ENCODE measurements at places on chromosomes 16 and 17.
A peak's percentile ranks its signal among the peaks of the same experiment; 100 is the strongest.

- no peak for DNase-seq
Measured at GRCh38 chr17:76612977-76613851, 27.6 kb upstream of the ST6GALNAC2 start.

- no peak for DNase-seq
Measured at GRCh38 chr16:7436306-7436705, 103.7 kb downstream of the RBFOX1 start.

- DNase-seq = no peak
Measured at GRCh38 chr17:9241774-9242496, 220.6 kb downstream of the NTN1 start.

GRCh38 chr16:81601008-81601428 is 156.4 kb downstream of the CMIP start:
- DNase-seq = no peak

- peak; percentile 47 for DNase-seq
Measured at GRCh38 chr16:12535535-12536411, 267.9 kb downstream of the CPPED1 start.

- DNase-seq = no peak
Measured at GRCh38 chr17:83008526-83008925, 70.9 kb upstream of the METRNL start.

- DNase-seq = no peak
Measured at GRCh38 chr16:46986896-46987295, 13.4 kb upstream of the DNAJA2 start.

- DNase-seq = no peak
Measured at GRCh38 chr16:70724146-70725023, 38.5 kb upstream of the MTSS2 start.

DNA sequence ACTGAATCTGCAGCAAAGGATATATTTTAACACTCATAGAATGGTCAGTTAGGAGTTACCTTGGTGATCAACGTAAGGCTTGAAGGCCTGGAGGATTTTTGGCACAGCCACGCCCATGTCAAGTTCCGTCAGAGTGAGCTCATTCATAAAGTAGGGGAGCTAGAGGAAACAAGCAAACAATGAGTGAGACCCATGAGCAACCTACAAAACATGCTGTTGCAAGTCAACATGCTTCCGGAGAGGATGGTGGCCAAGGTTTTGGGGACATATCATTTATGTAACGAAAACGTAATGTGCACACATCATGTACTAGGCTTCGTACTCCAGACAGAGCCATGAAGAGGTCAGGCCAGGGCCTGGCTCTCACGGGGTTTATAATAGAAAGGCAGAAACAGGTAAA is 41.1 kb upstream of the ERN1 start:
- no peak for DNase-seq

DNA sequence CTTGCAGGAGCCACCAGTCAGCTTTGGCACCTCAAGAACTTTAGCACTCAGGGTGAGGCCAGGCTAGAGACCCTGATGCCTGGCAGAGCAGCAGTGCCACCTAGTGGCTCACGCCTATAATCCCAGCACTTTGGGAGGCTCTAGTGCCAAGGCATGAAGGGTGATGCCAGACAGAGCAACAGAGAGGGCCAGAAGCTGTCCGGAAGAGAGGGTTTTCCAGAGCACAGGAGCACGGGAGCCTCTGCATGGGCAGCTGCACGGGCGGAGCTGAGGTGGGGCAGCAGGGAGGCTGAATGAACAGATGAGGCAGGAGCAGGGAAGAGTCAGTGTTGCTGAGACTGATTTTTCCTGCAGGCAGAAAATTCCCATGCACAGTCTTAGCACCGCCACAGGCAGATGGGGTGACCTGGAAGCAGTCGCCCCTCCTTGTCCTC is 38.9 kb downstream of the MYH3 start:
- peak; percentile 28 for DNase-seq

DNA sequence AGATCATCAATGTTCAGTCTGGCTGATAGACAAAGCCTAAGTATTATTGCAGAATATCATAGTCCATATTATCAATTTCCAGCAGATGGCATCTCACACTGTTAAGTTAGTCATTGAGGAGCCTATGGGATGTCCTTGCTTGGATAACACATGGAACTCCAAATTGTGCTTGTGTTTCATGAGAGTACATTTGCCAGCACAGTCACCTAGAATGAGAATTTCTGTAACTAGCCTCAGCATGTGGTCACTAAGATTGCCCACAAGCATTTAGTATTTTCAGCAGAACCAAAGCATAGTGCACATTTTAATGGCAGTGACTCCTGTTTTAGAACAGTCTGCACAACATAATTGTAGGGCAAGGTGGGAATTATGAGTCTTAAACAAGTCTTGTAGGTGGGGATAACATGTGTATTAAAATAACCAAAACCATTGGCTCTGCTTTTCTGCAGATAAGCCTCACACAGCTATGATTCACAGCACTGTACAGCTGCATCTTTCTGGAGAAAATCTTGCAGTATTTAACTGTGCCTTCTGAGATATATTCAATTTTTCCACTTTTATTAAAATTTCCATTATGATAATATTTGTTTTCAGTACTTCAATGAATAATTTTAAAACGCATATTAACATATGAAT is 882.8 kb upstream of the SOX9 start:
- DNase-seq = no peak

DNA sequence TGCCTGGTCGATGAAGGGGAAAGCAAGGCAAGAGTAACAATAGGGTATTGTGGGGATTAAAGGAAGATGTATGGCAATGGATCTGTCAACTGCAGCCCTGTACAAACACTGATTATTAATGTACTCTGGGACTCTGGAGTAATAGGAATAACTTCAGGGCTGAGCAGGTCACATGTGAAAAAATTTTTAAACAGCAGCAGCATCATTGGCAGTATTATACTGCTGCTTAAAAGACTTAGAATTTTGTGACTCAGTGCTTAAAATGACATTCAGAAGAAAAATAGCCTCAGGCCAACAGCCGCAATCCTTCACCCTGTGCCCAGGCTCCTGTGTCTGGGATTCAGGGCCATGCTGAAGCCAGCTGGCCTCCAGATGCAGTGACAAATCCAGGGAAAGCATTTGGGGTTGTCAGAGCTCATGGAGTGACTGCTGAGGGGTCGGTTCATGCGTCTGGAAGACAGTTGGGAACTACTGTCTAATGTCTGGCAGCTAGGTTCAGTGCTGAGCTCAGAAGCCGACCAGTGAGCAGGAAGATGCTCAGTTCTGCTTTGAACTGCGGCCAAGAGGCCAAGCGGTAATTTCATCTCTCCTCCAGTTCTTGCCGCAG is 22.2 kb downstream of the TEX2 start:
- no peak for DNase-seq

DNA sequence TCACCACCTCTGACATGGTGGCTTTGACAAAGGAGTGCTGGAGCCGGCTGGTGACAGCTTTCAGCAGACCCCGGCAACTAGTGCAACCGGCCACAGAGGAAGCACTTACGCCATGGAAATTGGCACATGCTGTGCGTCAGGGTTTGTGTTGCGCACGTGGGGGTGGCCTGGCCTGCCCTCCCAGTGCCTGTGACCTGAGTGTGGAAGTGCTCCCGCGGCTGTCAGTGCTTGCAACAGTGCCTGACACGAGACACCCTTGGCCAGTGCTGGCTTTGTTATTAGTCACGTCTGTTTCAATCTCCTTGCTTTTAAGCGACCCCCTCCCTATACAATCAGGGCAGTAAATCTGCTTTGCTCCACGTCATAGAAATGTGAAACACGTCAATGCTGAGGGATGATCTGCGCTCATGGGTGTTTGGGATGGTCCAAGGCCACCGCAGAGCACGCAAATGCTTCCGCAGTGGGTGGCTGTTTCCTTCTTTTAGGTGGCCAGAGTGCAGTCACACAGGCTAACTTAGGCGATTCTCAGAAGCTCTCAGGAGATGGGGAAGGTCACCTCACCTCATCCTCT is 64.3 kb downstream of the PGS1 start:
- DNase-seq = no peak

- DNase-seq = no peak
Measured at GRCh38 chr17:39916918-39917317, 1.5 kb downstream of the GSDMB start.

- no peak for DNase-seq
Measured at GRCh38 chr17:14744761-14745473, 444.0 kb downstream of the HS3ST3B1 start.

DNA sequence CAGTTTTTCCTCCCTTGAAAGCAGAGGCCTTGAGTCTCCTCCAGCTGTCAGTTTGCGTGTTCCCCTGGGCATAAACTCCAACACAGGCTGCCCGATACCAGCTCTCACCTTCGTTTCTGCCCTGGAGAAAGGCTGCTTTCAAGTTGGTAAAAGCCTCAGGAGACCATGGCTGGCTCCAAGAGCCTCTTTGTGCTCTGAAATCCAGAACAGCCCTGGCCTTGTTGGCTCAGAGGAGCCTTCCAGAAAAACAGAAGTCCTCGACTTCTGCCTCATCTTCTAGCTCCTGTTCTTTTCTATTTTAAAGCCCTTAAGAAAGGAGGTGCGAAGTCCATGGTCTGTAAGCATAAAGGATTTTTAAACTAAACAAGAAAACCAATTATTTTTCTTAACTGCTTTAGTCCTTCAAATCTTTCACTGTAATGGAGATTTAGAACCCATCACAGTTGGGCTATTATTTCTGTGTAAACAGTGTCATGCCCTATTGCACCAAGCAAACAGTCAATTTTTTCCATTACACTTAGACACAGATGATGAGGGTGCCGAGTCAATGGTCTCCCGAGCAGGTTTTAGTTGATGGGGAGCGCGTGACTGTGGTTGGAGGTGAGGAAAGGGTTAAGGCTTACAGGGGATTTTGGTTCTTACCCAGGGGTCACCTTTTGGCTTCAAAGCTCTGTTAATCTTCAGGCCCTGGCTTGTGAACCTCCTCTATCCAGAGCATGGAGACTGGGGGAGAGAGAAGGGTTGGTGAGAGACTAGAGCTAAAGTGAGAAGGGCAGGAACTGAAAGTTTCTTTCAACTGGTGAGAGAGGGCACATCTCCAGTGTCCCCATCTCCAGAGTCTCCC is 212.8 kb downstream of the MSI2 start:
- no peak for DNase-seq

- no peak for DNase-seq
Measured at GRCh38 chr16:85891033-85891775, 7.8 kb upstream of the IRF8 start.

- peak; percentile 72 for DNase-seq
Measured at GRCh38 chr16:88442727-88443576, 10.1 kb upstream of the ZFPM1 start.

GRCh38 chr17:73286863-73287296 is 24.9 kb downstream of the CDC42EP4 start:
- no peak for DNase-seq

- DNase-seq = no peak
Measured at GRCh38 chr16:35744726-35745125, 2285.3 kb downstream of the TP53TG3F start.

- no peak for DNase-seq
Measured at GRCh38 chr16:50235581-50235980, 30.8 kb upstream of the ADCY7 start.

DNA sequence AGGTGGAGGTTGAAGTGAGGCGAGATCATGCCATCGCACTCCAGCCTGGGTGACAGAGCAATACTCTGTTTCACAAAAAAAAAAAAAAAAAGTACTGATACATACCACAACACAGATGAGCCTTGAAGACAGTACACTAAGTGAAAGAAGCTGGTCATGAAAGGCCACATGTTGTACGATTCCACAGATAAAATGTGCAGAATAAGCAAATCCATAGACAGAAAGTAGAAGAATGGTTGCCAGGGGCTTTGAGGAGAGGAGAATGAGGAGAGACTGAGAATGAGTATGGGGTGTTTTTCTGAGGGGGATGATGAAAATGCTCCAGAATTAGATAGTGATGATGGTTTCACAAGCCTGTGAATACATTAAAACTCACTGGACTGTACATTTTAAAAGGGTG is 155.6 kb upstream of the PSMD7 start:
- no peak for DNase-seq

All from stimulated activated CD4-positive, alpha-beta T cell treated with anti-CD3 and anti-CD28 coated beads, Interleukin-4, amount 100 ng/mL, for 48 hours (primary cell).